ENCODE measurements at places on chromosomes 4 and X.

DNA sequence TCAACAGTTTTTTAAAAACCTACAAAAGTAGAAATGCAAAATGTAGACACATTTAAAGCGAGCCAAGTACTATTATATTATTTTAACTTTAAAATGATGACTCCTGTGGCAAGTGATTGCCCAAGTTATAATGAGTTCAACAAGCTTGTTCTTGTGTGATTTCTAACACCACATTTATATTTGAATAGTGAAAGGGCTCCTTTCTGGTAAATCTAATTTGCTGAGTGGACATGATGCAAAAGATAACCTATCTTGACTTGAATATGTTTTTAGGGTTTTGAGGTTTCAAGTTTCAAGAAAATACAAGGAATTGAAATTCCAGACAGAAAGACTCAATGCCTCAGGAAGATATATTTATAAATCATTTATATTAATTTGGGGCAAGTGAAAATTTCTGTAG is 1.1 kb upstream of the EPGN start:
- DNase-seq, result no peak

- DNase-seq, result no peak
Measured at GRCh38 chr4:76488888-76489685, 54.1 kb downstream of the SHROOM3 start.

DNA sequence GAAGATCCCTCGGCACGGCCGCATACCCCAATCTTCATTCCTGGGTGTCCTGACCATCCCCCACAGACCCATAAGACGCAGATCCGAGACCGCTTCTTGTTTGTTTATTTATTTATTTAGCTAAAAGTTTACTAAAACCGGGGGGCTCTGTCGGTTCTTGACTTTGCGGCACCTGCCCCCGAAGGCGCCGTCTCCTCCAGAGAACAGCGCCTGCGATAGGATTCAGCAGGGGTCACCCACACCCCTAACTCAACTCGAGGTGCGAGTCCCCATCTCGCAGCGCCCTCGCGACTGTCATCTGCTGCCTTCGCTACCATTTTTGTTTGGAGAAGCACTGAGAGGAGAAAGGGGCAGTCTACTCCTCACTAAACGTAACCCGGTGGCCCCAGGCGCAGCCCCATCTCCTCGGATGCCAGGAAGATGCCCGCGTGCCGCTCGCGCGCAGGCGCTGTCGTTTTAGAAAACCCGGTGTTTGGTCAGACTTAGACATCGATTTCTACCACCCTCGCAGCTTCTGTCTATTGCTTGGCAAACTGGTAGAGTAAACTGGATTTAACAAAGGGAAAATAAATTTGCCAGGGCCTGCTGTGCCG is 18.9 kb upstream of the GPR101 start:
- DNase-seq, result no peak

DNA sequence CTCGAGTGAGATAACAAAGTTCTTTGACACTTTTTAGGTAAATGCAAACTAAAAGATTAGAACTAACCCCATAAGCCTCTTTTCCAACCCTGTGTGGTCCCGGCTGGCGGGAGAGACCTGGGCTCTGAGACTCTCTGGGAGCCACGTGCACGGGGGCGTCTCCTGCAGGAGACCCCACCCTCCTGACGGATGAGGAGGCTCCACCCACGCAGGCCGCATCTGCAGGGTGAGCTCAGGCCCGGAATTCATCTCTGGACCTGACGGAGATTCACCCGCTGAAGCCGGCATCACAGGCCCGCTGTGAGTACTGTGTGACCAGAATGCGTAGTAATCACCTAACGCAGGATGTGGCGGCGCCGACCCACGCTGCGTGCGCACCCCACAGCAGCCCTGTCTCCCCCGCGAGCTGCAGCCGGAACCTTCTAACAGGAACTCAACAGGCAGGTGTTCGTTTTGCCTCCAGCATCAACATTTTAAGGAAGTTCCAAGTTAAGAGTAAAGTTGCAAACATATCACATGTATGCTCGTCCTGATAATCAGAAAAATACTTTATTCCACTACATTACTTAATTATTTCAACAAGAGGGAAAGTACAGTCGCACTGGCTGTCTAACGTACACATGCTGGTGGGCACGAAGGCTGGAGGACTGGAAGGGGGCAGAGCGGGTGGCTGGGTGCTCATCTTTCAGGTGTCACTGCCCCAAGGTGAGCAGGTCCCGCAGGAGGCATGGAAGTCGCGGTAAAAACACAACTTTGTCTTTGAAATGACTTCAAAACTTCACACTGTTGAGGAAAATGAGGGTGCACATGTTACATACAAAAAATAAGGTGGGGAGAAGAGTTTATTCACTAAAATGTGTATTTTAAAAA is 44.5 kb downstream of the FGFRL1 start:
- peak; percentile 51 for DNase-seq

DNA sequence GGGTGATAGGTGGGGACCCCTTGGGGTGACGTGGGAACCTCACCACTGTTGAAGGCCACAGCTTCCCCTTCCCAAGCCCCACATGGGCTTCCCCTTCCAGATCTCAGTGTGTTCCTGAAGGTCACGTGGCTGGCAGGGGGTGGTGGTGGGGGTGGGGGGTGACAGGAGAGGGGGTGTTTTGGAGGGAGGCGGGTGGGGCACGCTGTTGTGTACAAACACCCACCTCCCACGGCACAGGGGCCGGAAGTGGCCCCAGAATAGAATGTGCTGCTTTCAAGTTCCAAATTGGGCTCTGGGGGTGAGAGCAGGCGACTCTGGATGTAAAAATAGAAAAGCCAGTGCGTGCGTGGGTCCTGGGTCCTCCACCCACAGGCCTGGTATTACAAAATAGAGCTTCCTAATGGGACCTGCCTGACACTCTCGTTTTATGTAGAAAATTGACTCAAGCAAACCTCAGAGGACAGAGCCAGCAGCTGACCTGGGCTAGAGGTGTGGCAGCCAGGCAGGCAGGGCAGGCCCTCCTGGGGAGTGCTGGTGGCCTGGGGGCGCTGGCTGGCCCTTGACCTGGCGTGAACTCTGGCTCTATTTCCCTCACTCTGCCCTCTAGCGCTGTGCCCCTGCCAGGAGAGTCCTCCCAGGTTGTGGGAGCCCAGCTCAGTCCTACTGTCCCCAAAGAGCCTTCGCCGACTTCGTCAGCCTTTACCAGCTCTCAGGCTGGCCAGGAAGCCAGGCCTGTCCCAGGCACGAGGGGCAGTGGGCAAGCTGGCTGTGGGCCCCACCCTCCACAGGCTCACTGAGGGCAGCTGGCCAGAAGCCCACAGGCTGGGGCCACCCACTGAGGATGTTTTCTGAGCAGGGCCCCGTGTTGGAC is 5.4 kb upstream of the SH3BP2 start:
- DNase-seq, result no peak

Measured in fibroblast of mammary gland (primary cell).